ENCODE measurements at places on chromosomes 3 and 15. TPM values are rescaled to one million over a fixed set of nuclear protein-coding genes. Genes with fewer than 3 reads are reported as not detected.

The MYO5C gene
- 52.8 TPM for total RNA-seq

The LMOD3 gene
- not detected for total RNA-seq

The RPS17 gene
- total RNA-seq, result 237 TPM

The TF gene
- total RNA-seq, result 2.4 TPM

The PIK3R4 gene
- total RNA-seq, result 34.3 TPM

The RPLP1 gene
- total RNA-seq, result 770 TPM

The STOML1 gene
- 13.5 TPM for total RNA-seq

The TRPC1 gene
- total RNA-seq, result 4.0 TPM

The AGBL1 gene
- not detected for total RNA-seq

Data from Peyer's patch (tissue), 4 donors.